ENCODE measurements at places on chromosomes 11 and 22. TPM values are rescaled to one million over a fixed set of nuclear protein-coding genes. Genes with fewer than 3 reads are reported as not detected.

The DEFB131B gene
- not detected for total RNA-seq

The RTN4R gene
- 9.6 TPM for total RNA-seq

The GGTLC2 gene
- total RNA-seq = 2.7 TPM

The DDI1 gene
- total RNA-seq = not detected

The CD3D gene
- 7.4 TPM for total RNA-seq

The SLC22A6 gene
- not detected for total RNA-seq

The SOX6 gene
- total RNA-seq = 4.8 TPM

The CCDC116 gene
- 0.41 TPM for total RNA-seq

The LIF gene
- 3.1 TPM for total RNA-seq

The GAB4 gene
- not detected for total RNA-seq

The CRYBA4 gene
- not detected for total RNA-seq

The C11orf65 gene
- total RNA-seq = 1.3 TPM

The C1QTNF4 gene
- total RNA-seq = 1.3 TPM

The CALCA gene
- not detected for total RNA-seq

The TPBGL gene
- 0.47 TPM for total RNA-seq

The OR2AG2 gene
- 0.09 TPM for total RNA-seq

The VSTM5 gene
- not detected for total RNA-seq

The MFNG gene
- total RNA-seq = 71.0 TPM

The ALDH3B1 gene
- total RNA-seq = 104 TPM

The ARCN1 gene
- total RNA-seq = 122 TPM

The SLC22A9 gene
- total RNA-seq = not detected

The P4HA3 gene
- total RNA-seq = 0.56 TPM

The TSPAN32 gene
- total RNA-seq = 12.5 TPM

The OR8G5 gene
- total RNA-seq = 0.35 TPM

The AGBL2 gene
- 6.0 TPM for total RNA-seq

The SCARF2 gene
- total RNA-seq = 12.6 TPM

The LRRC32 gene
- total RNA-seq = 121 TPM

The PITPNM1 gene
- total RNA-seq = 54.1 TPM

The RASSF10 gene
- 4.3 TPM for total RNA-seq

The OR6T1 gene
- not detected for total RNA-seq

The OR52N1 gene
- total RNA-seq = not detected

The TTC28 gene
- total RNA-seq = 39.6 TPM

The DEUP1 gene
- total RNA-seq = 0.68 TPM

The CCDC157 gene
- total RNA-seq = 5.2 TPM

The SYT7 gene
- 3.8 TPM for total RNA-seq

The SERPIND1 gene
- 0.24 TPM for total RNA-seq

The SYCE3 gene
- total RNA-seq = not detected

Measured in lower lobe of right lung (tissue), 2 donors.